ENCODE measurements at places on chromosomes 7 and 10.
A peak's percentile ranks its signal among the peaks of the same experiment; 100 is the strongest.

DNA sequence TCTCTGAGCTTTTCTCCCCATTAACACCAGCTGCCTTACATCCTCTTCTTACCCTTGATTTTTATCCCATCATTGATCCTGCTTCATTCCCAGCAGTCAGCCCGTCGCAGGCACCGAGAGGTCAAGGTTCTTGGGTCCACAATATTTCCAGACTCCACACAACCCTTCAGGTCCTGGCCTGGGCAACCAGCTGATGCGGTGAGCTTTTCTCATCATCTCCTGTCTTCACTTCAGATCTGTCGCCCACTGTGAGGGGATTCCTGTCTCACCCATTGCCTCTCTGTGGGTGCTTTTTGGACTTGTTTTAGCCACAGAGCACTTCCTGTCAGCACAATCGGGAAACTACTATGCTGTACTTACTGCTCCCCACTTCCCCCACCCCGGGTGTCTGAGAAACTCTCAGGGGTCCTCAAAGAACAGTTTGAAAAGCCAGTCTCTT lies 8.4 kb upstream of the PVRIG start:
- DNase-seq, result no peak

GRCh38 chr10:69731184-69731583 lies 70.5 kb upstream of the COL13A1 start:
- no peak for DNase-seq

GRCh38 chr10:4670737-4671136 lies 155.3 kb upstream of the AKR1E2 start:
- no peak for DNase-seq

DNA sequence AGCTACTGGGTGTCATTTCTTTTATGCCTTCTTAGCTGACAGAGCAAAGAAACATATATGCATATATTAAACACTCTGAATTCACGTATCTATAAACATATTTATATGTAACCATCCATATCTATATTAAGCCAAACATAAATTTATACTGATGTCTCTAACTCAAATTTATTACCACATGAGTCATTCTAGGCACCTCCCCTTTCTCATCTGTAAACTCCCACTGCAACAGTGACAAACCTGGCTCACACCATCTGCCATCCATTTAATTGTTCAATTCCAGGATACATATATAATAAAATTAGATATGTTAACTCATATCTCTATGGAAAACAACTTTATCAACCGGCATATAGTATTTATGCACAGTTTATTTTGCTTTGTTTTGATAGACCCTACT lies 722.3 kb downstream of the SORCS1 start:
- no peak for DNase-seq

- no peak for DNase-seq
These were observed 33.7 kb downstream of the ZNF775 start for GRCh38 chr7:150412518-150413488.

DNA sequence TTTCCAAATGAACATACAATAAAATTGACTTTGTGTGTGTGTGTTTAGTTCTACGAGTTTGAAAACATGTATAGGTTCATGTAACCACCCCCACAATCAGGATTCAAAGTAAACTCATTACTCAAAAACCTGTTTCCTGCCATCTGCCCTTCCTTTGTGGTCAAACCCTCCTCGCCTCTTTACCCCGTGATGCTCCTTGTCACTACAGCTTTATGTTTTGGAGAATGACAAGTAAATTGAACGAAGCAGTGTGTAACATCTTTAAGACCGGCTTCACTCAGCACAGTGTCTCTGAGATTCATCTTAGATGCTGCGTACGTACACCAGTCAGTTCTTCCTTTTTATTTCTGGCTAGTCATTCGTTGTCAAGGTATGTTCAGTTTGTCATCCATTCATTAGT lies 54.6 kb upstream of the MKI67 start:
- DNase-seq, result no peak

DNA sequence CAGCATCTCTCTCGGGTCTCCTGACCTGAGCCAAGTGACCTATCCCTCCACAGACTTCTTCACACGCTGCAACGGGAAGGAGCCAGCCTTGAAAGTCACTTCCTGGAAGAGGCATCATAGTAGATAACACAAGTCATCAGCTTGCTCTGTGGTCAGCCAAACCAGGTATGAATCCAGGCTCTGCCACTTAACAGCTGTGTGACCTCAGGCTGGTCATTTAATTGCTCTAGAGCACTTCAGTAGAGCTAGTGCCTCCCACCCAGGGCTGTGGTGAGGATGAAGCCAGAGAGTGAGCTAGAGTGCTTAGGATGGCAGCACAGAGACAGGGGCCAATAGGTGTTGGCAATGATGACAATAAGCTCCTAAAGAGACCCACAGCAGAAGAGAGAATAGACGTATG lies 247.7 kb upstream of the ZMIZ1 start:
- DNase-seq, result no peak

DNA sequence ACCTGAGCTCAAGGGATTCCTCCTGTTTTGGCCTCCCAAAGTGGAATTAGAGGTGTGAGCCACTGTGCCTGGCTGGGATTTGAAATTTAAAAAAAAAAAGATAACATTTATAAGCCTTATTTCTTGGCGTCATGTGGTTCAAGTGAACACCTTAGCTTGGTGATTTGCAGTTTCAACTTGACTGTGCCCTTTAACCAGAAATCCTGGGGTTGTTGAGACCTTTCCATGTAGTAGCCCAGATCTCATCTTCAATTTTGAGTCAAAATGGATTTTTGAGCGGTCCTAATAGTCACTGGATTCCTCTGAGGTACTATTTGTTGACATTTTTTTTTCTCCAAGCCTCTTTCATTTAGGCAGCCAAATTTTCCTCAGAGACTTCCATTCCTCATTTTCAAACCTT lies 29.5 kb upstream of the FBXW4 start:
- no peak for DNase-seq

DNA sequence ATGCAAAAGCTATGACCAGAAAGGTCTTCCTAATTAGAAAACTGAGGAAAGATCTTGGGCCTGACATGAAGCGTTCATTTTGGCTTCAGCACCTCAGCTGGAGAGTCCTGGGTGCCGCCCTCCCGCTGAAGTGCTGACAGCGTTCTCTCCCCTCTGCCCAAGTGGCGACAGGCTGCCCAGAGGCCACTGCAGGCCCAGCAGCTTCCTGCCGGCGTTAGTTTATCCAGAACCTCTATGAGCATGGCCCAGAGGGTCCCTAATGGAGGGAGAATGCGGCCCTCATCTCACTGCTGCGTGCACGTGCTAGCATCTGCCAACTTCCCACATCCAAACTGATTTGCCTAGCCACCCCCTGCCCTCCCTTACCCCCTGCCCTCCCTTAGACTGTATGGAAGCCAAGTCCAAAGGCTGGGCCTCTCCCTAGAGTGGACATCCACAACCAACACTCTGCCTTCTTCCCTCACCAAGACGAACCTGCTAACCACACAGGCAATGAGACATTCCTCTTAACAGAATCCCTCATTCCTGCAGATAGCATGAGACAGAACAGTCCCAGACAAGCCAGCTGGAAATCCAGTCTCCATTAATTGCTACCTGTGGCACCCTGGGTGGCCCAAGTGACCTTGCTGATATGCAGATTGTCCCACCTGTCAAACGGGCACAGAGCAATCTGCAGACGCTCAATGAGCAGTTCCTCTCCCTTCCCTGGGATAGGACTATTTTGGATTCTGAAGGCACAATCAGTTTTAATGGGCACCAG lies 108.4 kb downstream of the C10orf90 start:
- DNase-seq, result no peak

DNA sequence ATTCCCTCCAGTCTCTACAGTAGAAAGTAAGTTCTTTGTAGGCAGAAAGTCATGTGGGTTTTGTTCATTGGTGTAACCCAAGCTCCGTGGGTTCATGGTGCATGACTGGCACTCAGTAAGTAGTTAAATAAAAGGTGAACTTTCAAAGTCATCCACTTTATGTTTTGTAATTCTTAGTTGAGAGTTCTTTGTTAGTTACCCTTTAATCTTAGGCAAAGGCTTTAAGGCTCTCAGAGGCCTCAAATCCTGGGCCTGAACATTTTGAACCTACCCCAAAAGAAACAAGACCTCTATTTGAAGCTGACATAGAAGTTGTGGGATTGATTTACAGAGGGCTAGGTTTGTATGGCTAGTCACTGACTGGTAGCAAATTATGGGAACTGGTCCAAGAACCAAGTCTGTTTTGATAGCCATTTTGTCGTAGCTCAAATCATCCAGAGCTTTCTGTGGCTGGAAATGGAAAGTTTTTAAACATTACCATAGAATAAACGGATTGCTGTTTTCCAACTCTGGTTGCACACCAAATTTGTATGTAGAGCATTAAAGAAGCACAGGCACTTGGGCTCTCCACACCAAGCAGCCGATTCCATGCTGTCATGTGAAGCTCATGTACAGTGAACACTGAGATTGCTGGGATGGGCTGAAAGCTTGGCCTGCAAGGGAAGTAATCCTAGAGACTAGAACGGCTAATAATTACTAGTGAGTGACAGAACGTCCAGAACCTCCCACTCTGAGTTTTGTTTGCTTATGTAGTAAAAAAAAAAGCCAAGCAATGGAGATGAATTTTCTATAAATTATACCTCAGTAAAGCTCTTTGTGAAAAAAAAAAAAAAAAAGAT lies 53.5 kb downstream of the DENND11 start:
- no peak for DNase-seq

- no peak for DNase-seq
These were observed 569.1 kb downstream of the INHBA start for GRCh38 chr7:41133690-41134299.

- no peak for DNase-seq
These were observed 435.5 kb downstream of the GLRX3 start for GRCh38 chr10:130571674-130572073.

DNA sequence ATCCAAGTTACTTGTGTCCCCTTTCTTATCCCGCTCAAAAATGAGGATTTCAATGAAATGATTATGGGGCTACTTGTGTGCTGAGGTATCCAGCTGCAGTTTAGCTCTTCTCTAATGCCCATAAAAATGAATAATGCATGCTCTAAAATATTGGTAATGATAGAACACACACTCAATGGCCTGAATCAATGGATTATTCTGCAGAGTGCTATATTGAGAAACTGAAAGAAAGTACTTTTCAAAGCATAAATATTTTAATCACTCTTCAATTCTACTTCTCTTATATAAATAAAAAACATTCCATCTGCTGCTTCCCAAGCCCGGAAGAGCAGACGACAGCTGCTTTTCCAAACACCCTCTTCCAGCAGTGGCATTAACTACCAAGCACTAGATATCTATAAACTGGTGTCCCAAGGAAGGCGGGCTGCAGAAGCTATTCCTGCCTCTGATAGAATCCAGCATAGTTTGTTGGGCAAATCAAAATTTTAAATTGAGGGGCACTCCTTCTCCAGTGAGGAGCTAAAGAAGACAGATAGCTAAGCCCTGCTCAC lies 284.9 kb upstream of the AOAH start:
- DNase-seq, result no peak

GRCh38 chr10:69382382-69383117 lies 34.2 kb downstream of the TACR2 start:
- DNase-seq, result no peak

DNA sequence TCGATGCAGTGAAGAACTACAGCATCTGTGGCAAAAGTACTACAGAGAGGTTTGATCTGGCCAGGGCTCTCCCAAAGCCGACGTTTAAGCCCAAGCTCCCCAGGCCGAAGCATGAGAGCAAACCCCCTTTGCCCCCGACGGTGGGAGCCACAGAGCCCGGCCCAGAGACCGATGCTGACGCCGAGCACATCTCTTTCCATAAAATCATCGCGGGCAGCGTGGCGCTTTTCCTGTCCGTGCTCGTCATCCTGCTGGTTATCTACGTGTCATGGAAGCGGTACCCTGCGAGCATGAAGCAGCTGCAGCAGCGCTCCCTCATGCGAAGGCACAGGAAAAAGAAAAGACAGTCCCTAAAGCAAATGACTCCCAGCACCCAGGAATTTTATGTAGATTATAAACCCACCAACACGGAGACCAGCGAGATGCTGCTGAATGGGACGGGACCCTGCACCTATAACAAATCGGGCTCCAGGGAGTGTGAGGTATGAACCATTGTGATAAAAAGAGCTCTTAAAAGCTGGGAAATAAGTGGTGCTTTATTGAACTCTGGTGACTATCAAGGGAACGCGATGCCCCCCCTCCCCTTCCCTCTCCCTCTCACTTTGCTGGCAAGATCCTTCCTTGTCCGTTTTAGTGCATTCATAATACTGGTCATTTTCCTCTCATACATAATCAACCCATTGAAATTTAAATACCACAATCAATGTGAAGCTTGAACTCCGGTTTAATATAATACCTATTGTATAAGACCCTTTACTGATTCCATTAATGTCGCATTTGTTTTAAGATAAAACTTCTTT lies 2.3 kb downstream of the LRRTM3 start:
- DNase-seq, result peak; percentile 12

DNA sequence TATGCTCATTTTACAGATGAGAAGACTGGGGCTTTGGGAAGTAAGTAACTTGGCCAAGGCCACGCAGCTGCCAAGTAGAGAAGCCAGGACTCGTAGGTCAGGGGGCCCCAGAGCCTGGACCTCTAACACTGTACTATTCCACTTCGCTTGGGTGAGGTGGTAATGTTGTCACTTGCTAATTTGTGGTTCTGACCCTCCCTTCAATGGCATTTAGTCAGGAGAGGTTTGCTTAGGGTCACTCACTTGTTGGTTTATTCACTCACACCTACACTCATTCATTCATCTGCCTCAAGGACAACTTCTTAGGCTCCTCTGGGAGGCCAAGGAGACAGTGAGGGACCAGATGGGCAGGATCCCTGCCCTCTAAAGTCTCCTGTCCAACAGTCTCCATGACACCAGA lies 21.3 kb downstream of the BTBD16 start:
- no peak for DNase-seq

GRCh38 chr10:84510121-84510520 lies 181.7 kb downstream of the CCSER2 start:
- DNase-seq, result no peak

DNA sequence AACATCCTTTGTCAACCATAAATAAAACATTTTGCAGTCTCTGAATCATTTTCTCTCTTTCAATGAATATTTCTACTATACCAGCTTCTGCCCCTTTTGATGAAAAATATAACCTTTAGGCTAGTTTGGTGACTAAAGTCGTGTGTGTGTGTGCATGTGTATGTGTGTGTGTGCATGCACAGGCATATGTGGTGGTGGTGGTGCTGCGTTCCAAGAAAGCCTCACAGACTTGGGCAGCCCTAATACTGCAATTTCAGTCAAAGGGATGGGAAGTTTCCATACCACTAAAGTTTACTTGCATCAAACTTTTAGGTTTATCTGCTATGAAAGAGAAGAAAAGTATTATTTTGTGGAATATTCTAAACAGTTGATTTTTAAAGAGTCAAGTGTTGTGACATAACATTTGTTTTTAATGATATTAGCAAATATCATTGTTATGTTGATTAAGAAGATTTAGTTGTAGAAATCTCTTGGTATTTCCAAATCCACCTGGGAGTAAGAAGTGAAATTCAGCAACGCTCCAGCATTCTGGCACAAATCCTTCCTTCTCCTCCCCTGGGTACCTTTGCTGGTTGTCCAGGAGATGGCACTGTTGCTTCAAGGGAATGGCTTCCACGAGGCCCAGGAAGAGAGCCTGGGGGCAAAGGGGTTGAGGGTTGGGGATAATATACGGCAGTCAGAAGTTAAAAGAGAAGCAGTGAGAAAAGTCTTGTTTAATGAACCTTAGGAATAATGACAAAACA lies 41.5 kb downstream of the ASB4 start:
- no peak for DNase-seq
